Left hindlimb (tissue), 1 donor: ENCODE measurements at places on chromosomes 2 and 18.

- no peak for DNase-seq
Measured at GRCh38 chr2:16154061-16154460, 213.7 kb downstream of the MYCN start.

GRCh38 chr2:181178823-181179412, 198.5 kb downstream of the UBE2E3 start:
- DNase-seq: no peak

- no peak for DNase-seq
Measured at GRCh38 chr2:55163941-55164390, 68.1 kb downstream of the CLHC1 start.

DNA sequence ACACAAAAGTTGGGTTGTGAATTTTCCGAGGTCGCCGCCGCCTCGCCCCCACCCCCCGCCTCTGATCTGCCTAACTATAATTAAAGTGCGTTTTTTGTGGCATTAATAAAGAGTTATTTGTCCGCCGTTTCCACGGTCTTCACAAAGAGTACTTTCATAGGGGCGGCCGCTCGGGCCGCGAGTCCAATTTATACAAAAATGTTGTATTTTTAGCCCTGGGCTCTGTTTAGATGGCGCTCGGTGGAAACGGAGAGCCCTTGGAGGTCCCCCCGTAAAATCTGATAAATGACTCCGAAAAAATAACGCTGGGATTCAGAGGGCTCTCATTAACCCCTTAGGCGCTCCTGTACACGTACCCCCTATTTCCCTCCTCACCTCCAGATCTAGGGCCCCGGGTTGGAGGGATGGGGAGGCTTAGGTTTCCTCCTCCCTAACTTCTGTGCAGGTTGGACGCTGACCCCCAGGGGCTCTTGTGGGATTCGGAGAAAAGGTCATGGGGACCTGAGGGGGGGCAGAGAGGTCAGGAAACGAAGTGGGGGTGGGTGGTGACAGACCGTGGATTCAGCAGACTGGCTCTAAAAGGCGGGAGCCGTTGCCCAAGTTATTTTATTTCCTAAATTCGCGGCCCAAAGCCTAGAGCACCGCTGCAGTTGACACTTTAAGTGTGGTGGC, 1.9 kb downstream of the CYP26B1 start:
- no peak for DNase-seq

- DNase-seq: no peak
Measured at GRCh38 chr18:392928-393573, 107.5 kb downstream of the COLEC12 start.

GRCh38 chr18:44818668-44819403, 138.1 kb downstream of the SETBP1 start:
- DNase-seq: no peak

GRCh38 chr2:1936427-1936980, 192.2 kb upstream of the PXDN start:
- DNase-seq: no peak

DNA sequence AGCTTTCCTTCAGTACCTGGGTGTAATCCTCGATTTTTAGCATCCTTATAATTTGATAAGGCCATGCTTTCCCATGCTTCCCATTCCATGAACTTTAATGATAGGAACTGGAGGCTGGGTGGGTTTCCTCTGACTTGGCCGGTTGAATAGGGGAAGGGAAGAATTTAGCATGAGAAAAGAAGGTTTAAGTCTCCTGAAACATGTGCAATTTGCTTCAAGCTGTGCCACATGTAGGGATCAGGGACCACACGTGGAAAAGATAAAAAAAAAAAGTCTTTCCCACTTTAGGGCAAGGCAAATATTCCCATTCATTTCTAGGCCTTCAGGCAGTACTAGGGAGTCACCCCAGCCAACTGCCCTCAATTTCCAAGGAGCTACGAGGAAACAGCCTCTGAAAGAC, 900.3 kb downstream of the DSC3 start:
- DNase-seq: no peak

DNA sequence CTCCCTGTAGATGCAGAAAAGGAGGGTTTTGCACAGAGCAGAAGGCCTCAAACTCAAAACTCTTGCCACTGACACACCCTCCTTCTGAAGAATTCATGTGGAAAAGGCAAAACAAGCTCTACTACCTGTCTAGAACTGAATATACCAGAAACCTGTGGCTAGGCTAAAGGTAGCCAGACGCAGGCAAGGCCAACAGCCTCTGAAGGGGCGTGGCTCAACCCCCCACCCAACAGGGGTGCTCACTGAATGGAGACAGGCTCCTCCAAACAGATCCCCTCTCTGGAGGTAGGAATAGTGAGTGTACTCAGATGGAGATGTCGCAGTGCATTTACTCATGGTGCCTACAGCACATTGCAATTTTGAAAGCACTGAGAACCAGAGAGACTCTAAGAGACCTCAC, 3.0 kb upstream of the STK17B start:
- DNase-seq: no peak

DNA sequence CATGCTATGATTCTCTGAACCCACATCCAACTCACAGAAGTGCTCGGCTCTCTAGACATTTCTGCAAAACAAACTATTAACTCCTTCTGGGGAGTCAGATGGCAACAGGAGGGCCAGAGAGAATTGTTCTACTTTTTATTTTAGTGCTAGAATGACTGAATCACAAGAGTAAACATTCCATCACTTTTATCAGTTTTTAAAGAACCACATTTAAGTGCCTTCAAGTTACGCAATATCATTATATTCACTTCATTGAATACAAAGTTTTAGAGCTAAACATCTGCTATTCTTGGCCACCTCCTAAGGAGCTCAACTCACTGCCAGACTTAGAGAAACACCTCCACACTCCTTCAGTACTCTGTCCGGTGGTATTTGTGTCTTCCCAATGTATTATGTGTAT, 22.4 kb downstream of the B4GALT6 start:
- DNase-seq: no peak

- no peak for DNase-seq
Measured at GRCh38 chr2:72921088-72921851, 4.0 kb downstream of the EMX1 start.

GRCh38 chr2:134320930-134321329, 67.1 kb downstream of the MGAT5 start:
- no peak for DNase-seq
